ENCODE measurements at places on chromosomes 6 and 20.

GRCh38 chr20:50392138-50392866 lies 117.9 kb upstream of the PTPN1 start:
- no peak for DNase-seq

DNA sequence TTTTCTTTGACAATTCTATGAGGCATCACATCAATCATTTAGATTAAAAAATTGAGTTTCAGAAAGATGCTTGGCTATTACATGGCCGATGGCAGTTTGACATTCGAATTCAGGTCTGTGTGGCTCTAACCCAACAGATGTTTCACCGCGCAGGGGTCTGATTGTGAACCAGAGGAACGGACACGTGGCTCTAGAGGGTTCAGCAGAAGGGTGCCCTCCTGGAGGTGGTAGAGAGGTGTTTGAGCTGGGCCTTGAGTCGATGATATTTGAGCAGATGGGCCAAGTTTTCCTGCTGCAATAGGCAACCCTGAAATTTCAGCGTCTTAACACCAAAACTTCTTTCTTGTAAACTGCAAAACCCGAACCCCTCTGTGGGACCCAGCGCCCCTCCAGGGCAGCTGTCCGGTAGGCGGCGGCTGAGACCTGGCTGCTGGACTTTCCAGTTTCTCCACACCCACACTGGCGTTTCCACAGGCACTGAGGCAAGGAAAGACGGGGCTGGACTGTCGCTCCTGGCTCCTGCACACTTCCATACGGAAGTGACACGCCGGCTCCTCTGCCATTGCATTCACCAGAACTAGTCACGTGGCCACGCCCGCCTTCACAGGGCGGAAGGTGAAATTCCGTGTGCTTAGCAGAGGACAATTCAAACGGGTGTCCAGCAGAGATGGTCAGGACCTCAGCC lies 11.3 kb upstream of the AFDN start:
- DNase-seq, result no peak

GRCh38 chr6:27471365-27472115 lies 1.4 kb downstream of the ZNF184 start:
- no peak for DNase-seq

GRCh38 chr6:155273431-155273830 lies 9.6 kb downstream of the CLDN20 start:
- DNase-seq, result no peak

GRCh38 chr6:1770435-1770843 lies 160.7 kb downstream of the FOXC1 start:
- DNase-seq, result no peak

GRCh38 chr6:112560651-112561050 lies 213.5 kb downstream of the RFPL4B start:
- DNase-seq, result no peak

- DNase-seq, result no peak
These were observed 223.7 kb downstream of the GMDS start for GRCh38 chr6:2021713-2022125.

GRCh38 chr6:124400261-124400999 lies 561.8 kb upstream of the RNF217 start:
- no peak for DNase-seq

DNA sequence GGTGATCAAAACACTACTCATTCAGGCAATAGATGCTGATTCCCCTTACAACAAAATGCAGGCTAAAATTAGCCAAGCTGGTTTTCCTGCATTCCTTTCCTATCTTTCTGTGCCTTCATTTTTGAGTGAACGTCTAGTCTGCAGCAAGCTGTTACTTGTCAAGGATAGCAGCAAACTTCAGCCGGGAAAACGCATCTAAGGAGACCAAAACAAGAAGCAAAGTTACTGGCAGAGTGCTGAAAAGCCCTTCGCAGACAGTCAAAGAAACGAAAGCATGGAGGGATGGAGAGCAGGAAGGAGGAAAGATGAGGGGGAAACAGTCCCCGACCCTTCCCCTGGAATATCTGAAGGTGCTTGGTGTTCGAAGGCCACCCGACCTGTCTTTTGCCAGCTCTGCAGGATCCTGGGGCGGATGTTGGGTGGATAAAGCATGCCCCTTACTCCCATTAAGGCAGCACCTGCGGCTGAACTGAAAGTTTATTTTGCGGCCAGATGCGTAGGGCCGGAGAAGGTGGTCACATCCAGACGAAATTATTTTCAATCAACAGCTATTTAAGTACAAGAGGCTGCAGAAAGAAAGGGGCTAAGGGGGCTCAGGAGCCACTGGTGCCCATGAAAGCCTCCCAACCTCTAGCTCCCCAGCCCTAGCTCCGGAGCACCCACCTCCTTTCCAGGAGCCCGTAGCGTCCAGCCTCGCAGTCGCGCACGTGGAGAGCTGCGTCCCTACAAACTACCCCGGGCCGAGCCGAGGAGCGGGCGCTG lies 538 bp downstream of the FERMT1 start:
- DNase-seq, result no peak

GRCh38 chr20:53990768-53991450 lies 79.5 kb downstream of the BCAS1 start:
- DNase-seq, result no peak

DNA sequence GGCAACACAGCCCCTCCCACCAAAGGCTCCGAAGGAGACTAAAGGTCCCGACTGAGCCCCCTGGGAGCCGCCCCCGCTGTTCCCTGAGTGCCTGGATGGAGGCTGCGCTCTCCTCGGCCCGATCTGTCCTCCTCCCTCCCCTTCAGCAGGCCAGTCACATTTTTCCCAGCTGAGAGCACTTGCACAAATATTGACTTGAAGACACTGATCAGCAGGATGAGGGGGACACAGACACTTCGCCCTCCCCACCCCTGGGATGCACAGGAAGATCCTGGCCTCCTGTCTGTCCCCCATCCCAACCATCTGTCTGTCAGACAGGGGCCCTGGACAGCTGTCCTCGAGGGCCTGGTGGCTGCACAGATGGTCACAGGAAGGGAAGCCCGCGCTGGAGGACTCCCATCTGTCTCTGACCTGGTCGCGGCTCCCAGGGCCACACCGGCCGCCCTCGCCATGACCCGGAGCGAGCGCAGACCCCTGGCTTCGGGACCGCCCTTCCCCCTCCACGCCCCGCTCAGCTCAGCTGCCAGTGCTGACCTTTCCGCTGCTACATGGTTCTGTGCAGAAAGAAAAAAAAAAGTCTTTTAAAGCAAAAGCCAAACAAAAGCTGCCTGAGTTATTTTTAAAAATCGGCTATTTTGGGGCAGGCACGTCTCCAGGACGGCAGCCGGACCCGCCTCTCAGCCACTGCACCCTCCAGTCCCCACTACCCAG lies 11.1 kb downstream of the LAMA5 start:
- DNase-seq, result no peak

- no peak for DNase-seq
These were observed 405.2 kb downstream of the RFPL4B start for GRCh38 chr6:112752305-112752704.

GRCh38 chr6:119395192-119395591 lies 45.6 kb upstream of the MAN1A1 start:
- DNase-seq, result no peak

DNA sequence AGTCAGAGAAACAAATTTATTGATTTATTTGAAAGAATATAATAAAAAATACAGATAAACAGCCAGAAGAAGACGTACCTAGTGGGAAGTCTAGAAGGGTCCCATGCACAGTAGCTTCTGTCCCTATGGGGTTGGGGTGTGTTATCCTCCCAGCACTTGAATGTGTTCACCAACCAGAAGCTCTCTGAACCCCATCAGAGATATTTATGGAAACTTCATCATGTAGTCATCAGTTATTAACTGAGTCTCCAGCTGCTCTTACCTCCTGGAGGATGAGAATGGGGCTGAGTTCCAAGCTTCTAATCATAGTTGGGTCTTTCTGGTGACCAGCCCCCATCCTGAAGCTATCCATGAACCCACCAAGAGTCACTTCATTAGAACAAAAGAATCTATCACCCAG lies 15.4 kb upstream of the USP45 start:
- no peak for DNase-seq

GRCh38 chr20:63748934-63749270 lies 9.3 kb downstream of the SLC2A4RG start:
- no peak for DNase-seq

GRCh38 chr6:68233623-68234022 lies 401.5 kb upstream of the ADGRB3 start:
- no peak for DNase-seq

GRCh38 chr20:38883081-38883980 lies 42.9 kb upstream of the FAM83D start:
- no peak for DNase-seq

- DNase-seq, result no peak
These were observed 42.6 kb downstream of the DLL1 start for GRCh38 chr6:170248111-170248805.

GRCh38 chr6:17492350-17492749 lies 99.0 kb downstream of the CAP2 start:
- no peak for DNase-seq

DNA sequence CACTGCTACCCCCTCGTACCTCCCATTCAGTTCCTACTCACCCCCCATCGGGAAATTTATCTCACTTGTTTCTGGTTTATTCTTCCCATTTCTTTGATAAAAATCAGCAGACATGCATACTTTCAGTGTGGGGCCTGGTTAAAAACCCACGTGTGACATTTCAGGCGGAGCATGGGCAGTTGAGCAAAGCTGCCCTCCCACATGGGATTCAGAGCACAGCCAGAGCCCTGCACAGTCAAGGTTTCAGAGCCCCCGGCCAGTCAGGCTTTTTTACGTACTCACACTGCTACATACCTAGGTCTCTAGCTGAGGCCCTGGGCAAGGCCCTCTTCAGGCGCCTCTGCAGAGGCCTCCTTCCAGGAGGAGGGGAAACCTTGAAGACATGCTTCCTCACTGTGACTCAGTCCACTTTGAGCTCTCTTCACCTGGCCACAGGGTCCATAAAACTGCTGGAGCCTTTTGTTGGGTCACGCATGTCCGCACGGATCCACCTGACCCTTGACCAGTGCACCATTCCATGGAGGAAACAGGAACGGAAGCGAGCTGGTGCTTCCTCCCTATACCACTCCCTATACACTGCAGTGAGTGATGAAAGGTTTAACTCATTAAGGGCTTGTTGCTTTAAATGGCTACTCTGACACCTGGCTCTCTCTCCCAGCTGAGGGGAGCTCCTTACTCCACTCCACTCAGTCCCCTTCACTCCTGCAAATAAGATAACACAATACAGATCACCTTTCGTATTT lies 713.3 kb downstream of the PRKN start:
- DNase-seq, result no peak

Measured in effector CD4-positive, alpha-beta T cell (primary cell).